Bronchus fibroblast of lung (primary cell): ENCODE measurements at places on chromosomes 5 and 9. TPM values are rescaled to one million over a fixed set of nuclear protein-coding genes. Genes with fewer than 3 reads are reported as not detected.

The GRM6 gene
- not detected in 2 replicates for total RNA-seq

The DNAJC18 gene
- 4.2 and 6.5 TPM in 2 replicates for total RNA-seq

The CCNO gene
- total RNA-seq: 0.15 TPM in 1 of 2 replicates, not detected in the other

The CNTNAP3 gene
- 2.8 and 2.9 TPM in 2 replicates for total RNA-seq

The SLC36A2 gene
- not detected in 2 replicates for total RNA-seq

The RAB3C gene
- total RNA-seq: not detected in 2 replicates

The GTF3C4 gene
- 7.0 and 8.6 TPM in 2 replicates for total RNA-seq

The SHISAL2B gene
- total RNA-seq: not detected in 2 replicates

The GRAMD2B gene
- 11.9 and 14.1 TPM in 2 replicates for total RNA-seq

The F2R gene
- total RNA-seq: 91.6 and 99.5 TPM in 2 replicates

The ANKDD1B gene
- total RNA-seq: 0.15 TPM in 1 of 2 replicates, not detected in the other

The PCDHAC2 gene
- not detected in 2 replicates for total RNA-seq

The ARL14EPL gene
- total RNA-seq: 0.17 TPM in 1 of 2 replicates, not detected in the other

The TMEM174 gene
- total RNA-seq: not detected in 2 replicates

The ANKHD1 gene
- total RNA-seq: 22.5 and 23.8 TPM in 2 replicates

The AHRR gene
- total RNA-seq: 8.6 and 10.6 TPM in 2 replicates

The SUSD3 gene
- 4.7 and 5.6 TPM in 2 replicates for total RNA-seq

The SKP2 gene
- 27.7 and 35.1 TPM in 2 replicates for total RNA-seq

The BAAT gene
- under 0.01 TPM in 1 of 2 replicates, not detected in the other for total RNA-seq

The NR5A1 gene
- not detected in 2 replicates for total RNA-seq

The ZFP2 gene
- 0.67 and 1.0 TPM in 2 replicates for total RNA-seq

The CNOT8 gene
- total RNA-seq: 41.9 and 56.5 TPM in 2 replicates

The ZCCHC9 gene
- 21.0 and 21.5 TPM in 2 replicates for total RNA-seq

The N4BP3 gene
- total RNA-seq: 0.34 and 0.45 TPM in 2 replicates

The RANBP17 gene
- 4.0 and 4.7 TPM in 2 replicates for total RNA-seq

The TLX3 gene
- total RNA-seq: not detected in 2 replicates

The ST8SIA4 gene
- total RNA-seq: 0.34 and 1.9 TPM in 2 replicates

The OCLN gene
- 3.5 and 4.2 TPM in 2 replicates for total RNA-seq

The PAEP gene
- not detected in 2 replicates for total RNA-seq

The CAMSAP1 gene
- 18.7 and 22.9 TPM in 2 replicates for total RNA-seq

The CSF1R gene
- total RNA-seq: 0.89 TPM in 1 of 2 replicates, not detected in the other

The SLC2A8 gene
- 8.0 and 9.2 TPM in 2 replicates for total RNA-seq

The PCDHA6 gene
- 0.15 TPM in 1 of 2 replicates, not detected in the other for total RNA-seq

The ASS1 gene
- 22.4 and 23.5 TPM in 2 replicates for total RNA-seq

The PRR7 gene
- total RNA-seq: 15.9 and 21.5 TPM in 2 replicates

The NTRK2 gene
- total RNA-seq: under 0.01 TPM in 1 of 2 replicates, not detected in the other

The CDH12 gene
- total RNA-seq: not detected in 2 replicates

The NMRK1 gene
- 13.4 and 14.1 TPM in 2 replicates for total RNA-seq

The PCDHGA2 gene
- total RNA-seq: 0.50 and 0.59 TPM in 2 replicates

The AGXT2 gene
- total RNA-seq: not detected in 2 replicates

The GIN1 gene
- total RNA-seq: 2.1 and 3.9 TPM in 2 replicates

The PLEKHG4B gene
- 2.2 TPM in 2 replicates for total RNA-seq
